ENCODE measurements at places on chromosomes 4 and X.

GRCh38 chr4:26060286-26060685, 146.3 kb downstream of the SMIM20 start:
- no peak for DNase-seq

- no peak for DNase-seq
These were observed 687 bp upstream of the ZNF275 start for GRCh38 chrX:153333266-153333665.

GRCh38 chr4:14596028-14596427, 406.3 kb upstream of the CPEB2 start:
- DNase-seq = no peak

DNA sequence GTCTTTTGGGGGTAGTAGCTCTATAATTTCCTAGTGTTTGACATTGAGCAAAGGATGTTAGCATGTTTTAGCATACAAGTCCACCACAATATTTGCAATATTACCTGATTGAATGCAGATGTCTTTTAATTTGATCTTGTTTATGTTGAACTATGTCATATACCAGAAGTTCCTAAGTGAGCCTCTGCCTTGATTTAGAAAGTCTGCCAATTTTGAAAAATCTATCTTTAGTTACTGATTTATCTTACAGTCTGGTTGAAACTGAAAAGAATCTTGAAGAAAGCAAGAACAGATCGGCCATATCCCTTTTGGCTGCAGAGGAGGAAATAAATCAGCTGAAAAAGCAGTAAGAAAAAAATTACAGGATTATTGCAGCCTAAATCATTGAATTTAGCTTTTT, 18.5 kb downstream of the SPATA18 start:
- no peak for DNase-seq

DNA sequence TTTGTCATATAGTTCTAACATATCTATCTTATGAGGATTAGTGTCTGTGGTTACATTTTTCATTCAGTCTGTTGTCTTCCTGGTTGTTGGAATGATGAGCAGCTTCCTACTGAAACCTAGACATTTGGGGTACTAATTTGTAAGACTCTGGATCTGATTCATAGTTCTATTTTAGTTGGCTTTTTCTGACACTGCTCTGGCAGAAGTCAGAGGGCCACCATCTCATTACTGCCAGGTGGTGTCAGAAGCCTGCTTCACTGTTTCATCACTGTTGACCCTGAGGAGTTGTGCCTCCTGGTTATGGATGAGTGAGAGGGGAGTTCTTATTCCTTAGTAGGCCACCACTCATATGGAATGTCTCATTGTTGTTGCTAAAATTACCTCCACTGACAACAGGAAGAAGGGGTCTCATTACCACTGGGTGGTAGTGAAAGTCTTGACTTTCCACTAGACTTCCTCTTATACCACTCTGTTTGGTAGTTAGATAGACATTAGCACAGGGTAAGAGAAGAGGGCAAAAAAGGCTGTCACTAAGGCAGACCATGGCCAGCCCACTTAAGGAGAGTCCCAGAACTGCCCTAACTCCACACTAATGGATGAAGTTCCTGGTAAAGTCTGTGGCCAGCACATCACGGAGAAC, 395.2 kb downstream of the SPOCK3 start:
- no peak for DNase-seq

DNA sequence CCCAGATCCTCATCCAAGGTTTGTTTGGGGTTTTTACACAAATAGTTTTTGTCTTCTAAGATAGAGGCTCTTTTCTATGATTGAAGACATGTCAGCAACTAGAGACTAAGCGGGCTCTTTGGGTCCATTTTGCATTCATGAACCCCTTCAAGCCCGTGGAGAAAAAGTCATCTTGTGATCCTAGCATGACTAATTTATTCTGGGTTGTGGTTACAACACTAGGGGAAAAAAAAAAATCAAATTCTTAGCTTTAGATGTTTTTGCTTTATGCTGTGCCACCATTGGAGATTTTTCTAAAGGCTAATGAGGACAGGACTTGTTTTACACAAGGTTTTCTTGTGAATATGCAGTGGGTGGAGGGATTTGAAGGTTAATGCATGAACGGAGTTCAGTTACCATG, 440.0 kb downstream of the PCDH7 start:
- DNase-seq = no peak

GRCh38 chrX:117996408-117996807, 120.2 kb downstream of the KLHL13 start:
- no peak for DNase-seq

DNA sequence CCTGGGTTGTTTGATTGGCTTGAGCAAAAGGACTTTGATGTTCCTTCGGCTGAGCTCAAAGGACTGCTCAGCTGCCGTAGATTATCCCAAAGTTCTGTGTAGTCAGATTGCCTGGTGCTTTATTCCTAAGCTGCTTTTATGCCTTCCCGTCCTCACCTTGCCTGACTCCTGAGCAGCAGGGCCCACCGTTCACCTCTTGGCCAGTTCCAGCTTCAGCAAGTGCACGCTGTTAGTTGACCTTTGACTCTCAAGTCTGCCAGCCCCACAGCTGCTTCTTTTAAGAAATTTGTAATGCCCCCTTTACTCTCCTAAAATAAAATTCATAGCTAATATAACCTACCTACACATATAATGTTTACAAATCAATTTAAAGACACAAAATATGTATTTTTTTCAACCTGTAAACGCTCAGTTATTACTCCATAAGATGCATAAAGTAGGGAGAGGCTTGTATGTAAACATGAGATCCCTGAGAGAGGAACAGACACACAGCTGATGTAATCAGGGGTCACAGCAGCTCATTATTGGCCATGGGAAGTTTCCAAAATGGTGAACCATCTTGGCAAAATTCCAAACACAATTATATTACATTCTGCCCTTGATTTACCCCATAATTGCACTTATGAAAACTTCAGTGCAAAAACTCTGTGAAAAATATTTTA, 28.6 kb downstream of the UCHL1 start:
- DNase-seq = no peak

GRCh38 chr4:3406021-3406420, 35.7 kb upstream of the HGFAC start:
- no peak for DNase-seq

DNA sequence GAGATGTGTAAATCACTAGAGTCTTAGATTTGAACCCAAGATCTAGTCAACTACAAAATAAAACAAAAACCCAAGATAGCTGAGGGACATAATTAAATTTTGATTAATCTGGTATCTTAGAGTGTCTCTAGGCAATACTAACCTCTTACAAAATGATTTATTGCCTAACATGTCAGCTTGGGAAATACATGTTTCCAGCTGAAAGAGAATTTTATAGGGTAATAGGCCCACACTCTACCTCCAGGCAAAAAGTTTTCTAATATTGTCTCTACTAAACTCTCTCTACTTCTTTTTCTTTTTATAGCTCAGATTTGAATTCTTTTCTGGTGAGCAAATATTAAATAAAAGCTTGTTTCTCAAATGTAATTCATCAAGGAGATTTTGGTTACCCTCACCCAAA, 263.2 kb downstream of the IL15 start:
- DNase-seq = no peak

GRCh38 chr4:87523307-87523706, 5.9 kb downstream of the SPARCL1 start:
- no peak for DNase-seq

- DNase-seq = no peak
These were observed 73.7 kb upstream of the WDR44 start for GRCh38 chrX:118272242-118272641.

DNA sequence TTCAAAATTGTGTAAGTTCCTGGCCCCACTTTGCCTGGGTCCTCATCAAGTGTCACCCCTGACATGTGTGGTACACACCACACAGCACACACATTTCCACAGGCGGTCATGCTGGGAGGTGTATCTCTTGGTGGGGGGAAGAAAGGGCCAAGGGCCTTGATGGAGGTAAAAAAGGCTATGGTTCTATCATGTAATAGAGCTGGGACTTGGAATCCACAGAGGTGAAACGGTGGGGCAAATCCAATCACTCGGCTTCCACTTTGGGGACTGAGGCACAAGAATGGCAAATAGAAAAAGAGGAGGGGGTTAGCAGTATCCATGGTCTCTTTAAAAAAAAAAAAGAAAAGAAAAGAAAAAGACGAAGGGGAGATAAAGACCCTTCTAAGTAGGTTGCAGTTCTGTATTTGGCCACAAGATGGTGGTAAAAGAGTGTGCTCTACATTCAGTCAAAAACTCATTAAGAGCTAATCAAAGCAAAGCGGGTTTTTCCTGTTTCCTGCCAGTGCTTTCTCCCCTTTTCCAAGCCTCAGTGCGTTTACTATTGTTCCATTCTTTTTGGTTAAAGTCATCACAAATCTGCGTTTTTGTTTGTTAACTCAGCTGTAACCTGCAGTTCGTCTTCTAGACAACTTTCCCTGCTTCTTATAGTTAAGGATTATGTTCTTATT, 37.0 kb upstream of the ATP6AP2 start:
- DNase-seq = no peak

DNA sequence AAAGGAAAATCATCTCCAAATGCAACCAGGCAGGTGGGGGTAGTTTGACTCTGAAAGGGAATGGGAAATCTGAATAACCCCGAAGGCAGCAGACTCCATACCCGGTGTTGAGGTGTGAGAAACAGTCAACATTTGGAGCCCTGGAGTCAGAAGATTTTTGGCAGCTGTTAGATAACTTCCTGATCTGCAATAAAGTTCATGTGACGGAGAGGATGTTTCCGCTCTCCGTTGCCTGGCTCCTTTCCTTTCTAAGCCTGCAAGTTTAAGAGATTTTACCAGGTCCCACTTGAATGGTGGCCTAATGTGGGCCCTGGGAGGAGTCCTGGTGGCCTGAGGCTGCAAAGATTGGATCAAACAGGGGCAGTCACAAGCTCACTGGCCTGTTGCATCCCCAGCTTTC, 27.7 kb downstream of the HAND2 start:
- no peak for DNase-seq

DNA sequence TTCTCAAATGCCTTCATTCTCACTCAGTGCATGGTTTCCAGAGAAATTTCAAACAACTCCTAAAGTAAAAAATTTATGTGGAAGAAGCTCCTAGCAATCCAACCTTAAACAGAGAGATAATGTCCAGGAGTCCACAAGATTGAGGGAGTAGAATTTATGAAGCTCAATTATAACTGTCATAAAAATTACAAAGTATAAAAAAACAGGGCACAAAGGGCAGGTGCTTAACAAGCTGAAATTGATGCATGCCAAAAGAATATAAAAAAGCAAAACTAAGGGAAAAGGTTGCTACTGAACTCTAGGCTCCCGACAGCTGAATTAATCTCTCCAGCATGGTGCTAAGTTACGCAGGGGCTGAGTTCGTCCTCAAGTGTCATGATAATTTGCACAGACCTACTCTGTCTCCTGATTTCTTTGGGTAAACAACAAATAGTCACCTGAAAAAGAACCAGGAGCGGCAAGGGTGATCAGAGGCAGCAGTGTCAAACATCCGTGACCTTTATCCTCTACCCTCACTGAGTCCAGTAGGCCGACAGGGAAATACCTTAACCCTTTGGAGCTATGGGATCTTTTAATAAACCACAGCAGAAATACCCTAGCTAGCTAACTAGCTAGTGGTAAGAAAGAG, 47.2 kb upstream of the RELL1 start:
- DNase-seq = no peak

GRCh38 chr4:6856391-6856790, 53.2 kb upstream of the TBC1D14 start:
- no peak for DNase-seq
